Thyroid gland (tissue), 4 donors: ENCODE measurements at places on chromosomes 5 and 9.

GRCh38 chr5:131104169-131104808, 60.8 kb downstream of the HINT1 start:
- DNase-seq = no peak

GRCh38 chr9:1875251-1875851, 139.8 kb upstream of the SMARCA2 start:
- DNase-seq = no peak

GRCh38 chr9:109940561-109940960, 160.6 kb downstream of the PALM2AKAP2 start:
- DNase-seq = no peak

- no peak for DNase-seq
These were observed at the start of gene SLC6A7 for GRCh38 chr5:150189728-150190502. Gene SLC6A7 (plus strand): TSS chr5:150190062. CDS start chr5:150190328, 266 bp downstream.
